Foreskin keratinocyte (primary cell): ENCODE measurements at places on chromosomes 4 and X. TPM values are rescaled to one million over a fixed set of nuclear protein-coding genes. Genes with fewer than 3 reads are reported as not detected.

Gene TMEM192
- 13.9 and 16.5 TPM in 2 replicates for total RNA-seq

Gene FAM47A
- total RNA-seq = not detected in 2 replicates

Gene TMEM156
- total RNA-seq = 0.21 and 0.61 TPM in 2 replicates

Gene STATH
- total RNA-seq = not detected in 2 replicates

Gene SNCA
- total RNA-seq = 44.6 and 57.4 TPM in 2 replicates

Gene NOCT
- total RNA-seq = 21.5 and 23.3 TPM in 2 replicates
